Testis (tissue), 5 donors: ENCODE measurements at places on chromosomes 12 and 14. TPM values are rescaled to one million over a fixed set of nuclear protein-coding genes. Genes with fewer than 3 reads are reported as not detected.

SSTR1 gene
- 0.31 TPM for total RNA-seq

NRXN3 gene
- total RNA-seq: 3.5 TPM

SLC25A47 gene
- total RNA-seq: 0.37 TPM

RTN1 gene
- 8.2 TPM for total RNA-seq

GOLGA5 gene
- total RNA-seq: 78.2 TPM
